ENCODE measurements at places on chromosomes 3 and 15. TPM values are rescaled to one million over a fixed set of nuclear protein-coding genes. Genes with fewer than 3 reads are reported as not detected.

The TNFSF10 gene
- polyA plus RNA-seq = 124 TPM

The SAMMSON gene
- 0.09 TPM for polyA plus RNA-seq

DNA sequence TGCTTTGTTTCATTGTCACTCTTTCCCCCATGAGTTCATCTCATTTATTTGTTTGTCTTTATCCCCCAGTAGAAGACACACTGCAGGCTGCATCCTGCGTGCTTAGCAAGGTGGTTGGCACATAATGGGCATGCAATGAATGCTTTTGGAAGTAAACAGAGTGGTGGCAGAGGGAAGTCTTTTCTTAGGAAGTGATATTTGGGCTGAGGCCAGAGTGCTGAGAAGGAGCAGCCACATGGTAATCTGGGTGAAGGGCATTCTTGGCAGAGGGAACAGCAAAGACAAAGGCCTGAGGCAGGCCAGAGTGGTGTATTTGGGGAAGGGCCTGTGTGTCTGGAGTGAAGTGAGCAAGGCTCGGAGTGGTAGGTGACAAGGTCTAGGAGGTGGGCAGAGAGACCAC, 17.7 kb upstream of the ADAMTS7 start:
- DNase-seq = no peak

DNA sequence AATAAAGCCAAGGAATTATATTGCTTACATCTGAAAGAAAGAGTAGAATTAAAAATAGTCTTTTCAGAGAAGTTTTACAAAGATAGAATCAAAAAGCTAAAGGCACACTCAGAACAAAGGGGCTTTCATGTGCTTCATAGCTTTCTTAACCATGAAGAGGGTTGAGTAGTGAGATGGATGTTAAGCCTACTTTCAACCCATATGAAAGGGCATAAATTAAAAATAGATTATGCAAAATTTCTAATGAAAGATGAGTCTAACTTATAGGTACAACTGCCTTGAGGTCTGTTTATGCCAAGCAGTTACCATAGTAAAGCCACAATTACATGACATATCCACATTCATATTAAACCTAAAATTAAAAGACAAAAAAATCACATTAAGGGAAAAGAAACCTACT, 223.3 kb upstream of the ARHGEF26 start:
- DNase-seq = no peak

- no peak for DNase-seq
Observed at GRCh38 chr3:4314688-4315087, 11.5 kb downstream of the SETMAR start.

GRCh38 chr3:36196058-36196457, 184.2 kb upstream of the STAC start:
- DNase-seq = no peak

GRCh38 chr3:146189519-146190173, 28.7 kb upstream of the PLOD2 start:
- DNase-seq = peak; percentile 50

All from large intestine (tissue), 12 donors.